ENCODE measurements at places on chromosomes 11 and 22. TPM values are rescaled to one million over a fixed set of nuclear protein-coding genes. Genes with fewer than 3 reads are reported as not detected.

The C22orf15 gene
- not detected for total RNA-seq

The DEAF1 gene
- total RNA-seq, result 36.0 TPM

The OR10G7 gene
- not detected for total RNA-seq

The RAG2 gene
- total RNA-seq, result not detected

The EIF4ENIF1 gene
- total RNA-seq, result 13.0 TPM

The APOA5 gene
- total RNA-seq, result not detected

The PAX6 gene
- 1.6 TPM for total RNA-seq

The JHY gene
- 3.8 TPM for total RNA-seq

The HOATZ gene
- total RNA-seq, result not detected

The TMEM41B gene
- total RNA-seq, result 28.9 TPM

The EMID1 gene
- 0.28 TPM for total RNA-seq

The PRAME gene
- 95.6 TPM for total RNA-seq

The TRIM44 gene
- 16.8 TPM for total RNA-seq

The CPT1B gene
- total RNA-seq, result 15.7 TPM

The RPL3 gene
- 1,696 TPM for total RNA-seq

The HEPHL1 gene
- total RNA-seq, result not detected

The MN1 gene
- total RNA-seq, result 3.0 TPM

The TRIM29 gene
- total RNA-seq, result 5.0 TPM

The SERPING1 gene
- 0.42 TPM for total RNA-seq

The RPS6KB2 gene
- 51.0 TPM for total RNA-seq

The PRR33 gene
- not detected for total RNA-seq

The UPK3A gene
- not detected for total RNA-seq

The OR4S2 gene
- total RNA-seq, result not detected

The GGTLC2 gene
- not detected for total RNA-seq

The THRSP gene
- not detected for total RNA-seq
